HCEC 1CT (cell line): ENCODE measurements at places on chromosomes 3 and 15.

- DNase-seq: no peak
Observed at GRCh38 chr15:58415636-58416035, 16.2 kb upstream of the LIPC start.

GRCh38 chr3:2937592-2937991 is 172.6 kb downstream of the IL5RA start:
- DNase-seq: no peak

GRCh38 chr3:121223116-121223515 is 315.1 kb downstream of the STXBP5L start:
- DNase-seq: no peak

DNA sequence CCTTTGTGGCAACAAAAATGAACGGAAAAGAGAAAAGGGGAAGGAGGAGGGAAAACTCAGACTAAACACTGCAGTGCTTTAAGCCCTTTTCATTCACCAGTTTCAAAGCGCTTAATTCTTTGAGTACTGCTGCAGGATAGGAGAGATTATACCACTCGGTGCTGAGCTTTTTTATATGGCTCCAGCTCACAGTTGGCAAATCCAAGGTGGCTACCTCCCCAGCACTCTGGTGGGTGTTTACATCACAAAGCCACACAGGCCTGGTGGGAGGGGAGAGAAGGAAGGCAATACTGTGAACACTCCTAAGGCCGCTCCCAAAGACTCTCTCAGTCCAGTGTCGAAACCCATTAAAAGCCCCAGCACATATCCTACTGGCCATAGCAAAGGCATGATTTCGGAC is 191.4 kb downstream of the STT3B start:
- no peak for DNase-seq

- no peak for DNase-seq
Observed at GRCh38 chr3:50210176-50210509, 5.1 kb downstream of the SLC38A3 start.

- peak; percentile 36 for DNase-seq
Observed at GRCh38 chr3:146162561-146162960, 1.6 kb upstream of the PLOD2 start.
